ENCODE measurements at places on chromosomes 3 and 15.

GRCh38 chr3:127654374-127654773, 18.4 kb upstream of the ABTB1 start:
- DNase-seq = no peak

GRCh38 chr15:40290918-40291574, 8.2 kb upstream of the ANKRD63 start:
- DNase-seq = no peak

GRCh38 chr15:47682661-47683060, 34.6 kb upstream of the SEMA6D start:
- no peak for DNase-seq

DNA sequence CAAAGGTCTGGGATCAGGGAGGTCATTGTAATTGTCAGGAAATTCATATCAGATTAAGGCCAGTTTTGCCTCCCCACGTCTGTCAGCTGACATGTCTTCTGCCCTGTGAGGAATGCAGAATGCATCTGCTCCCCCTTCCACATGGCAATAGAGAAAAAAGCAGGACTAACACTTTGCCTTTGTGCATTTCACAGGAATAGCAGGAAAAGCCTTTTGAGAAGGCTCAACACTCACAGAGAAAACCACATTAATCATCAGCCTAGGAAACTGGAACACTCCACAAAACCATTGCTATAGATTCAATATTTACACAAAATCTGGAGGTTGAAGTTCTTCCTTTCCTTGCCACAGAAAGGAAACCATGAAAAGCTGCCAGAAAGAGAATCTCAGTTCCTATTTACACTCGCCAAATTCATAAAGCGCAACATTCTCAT, 165.2 kb upstream of the HES1 start:
- DNase-seq = peak; percentile 19

DNA sequence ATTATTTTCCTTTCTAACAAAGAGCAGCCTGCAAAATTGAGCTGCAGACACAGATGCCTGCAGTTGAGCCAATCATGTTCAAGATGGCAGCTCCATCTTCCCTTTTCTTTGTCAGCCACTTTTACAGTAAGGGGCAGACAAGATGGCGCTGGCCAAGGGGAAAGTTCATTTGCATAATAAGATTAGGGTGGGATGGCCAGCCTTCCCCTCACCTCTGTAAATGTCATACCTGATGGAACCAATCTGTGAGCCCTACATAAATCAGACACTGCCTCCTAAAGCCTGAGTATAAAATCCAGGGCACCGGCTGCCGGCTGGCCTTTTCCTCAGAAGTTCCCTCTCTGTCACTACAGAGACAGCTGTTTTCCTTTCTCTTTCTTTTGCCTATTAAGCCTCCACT, 15.8 kb downstream of the PATL2 start:
- no peak for DNase-seq

GRCh38 chr3:196292286-196292923, 4.9 kb upstream of the PCYT1A start:
- peak; percentile 32 for DNase-seq

DNA sequence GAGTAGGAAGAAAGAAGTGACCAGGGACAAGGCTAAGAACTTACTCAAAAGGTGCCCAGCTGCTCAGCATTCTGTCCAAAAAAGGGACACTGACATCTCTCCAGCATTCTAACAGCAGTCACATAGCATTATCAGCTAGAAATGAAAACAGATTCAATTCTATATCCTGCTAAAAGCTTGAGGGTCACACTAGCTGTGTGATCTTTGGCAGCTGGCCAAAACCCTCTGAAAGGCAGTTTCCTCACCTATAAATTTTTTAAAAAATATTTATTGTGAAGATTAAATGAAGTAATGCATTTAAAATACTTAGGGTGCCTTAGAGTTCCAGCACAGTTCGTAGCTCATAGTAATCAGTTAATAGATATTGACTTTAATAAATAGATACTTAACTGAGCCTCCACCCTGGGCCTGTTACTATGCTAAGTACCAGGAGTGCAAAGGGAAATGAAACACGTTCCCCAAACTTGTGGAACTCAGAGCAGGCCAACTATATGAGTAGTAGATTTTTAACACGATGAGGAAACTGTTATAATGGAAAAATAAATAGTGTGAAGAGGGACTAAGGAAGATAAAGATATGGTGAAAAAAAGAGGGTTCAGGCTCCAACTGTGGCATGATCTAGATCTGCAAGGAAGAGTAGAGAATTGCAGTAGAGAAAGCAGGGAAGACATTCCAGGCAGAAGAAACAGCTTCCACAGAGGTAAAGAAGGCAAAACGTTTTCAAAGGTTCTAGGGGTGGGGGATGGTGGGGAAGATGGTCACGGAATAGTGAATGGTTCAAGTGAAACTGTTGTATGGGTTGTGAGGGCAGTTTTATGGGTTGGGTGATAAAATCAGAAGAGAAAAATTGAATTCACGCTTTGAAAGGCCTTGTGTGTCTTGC, 11.4 kb downstream of the CD86 start:
- no peak for DNase-seq

DNA sequence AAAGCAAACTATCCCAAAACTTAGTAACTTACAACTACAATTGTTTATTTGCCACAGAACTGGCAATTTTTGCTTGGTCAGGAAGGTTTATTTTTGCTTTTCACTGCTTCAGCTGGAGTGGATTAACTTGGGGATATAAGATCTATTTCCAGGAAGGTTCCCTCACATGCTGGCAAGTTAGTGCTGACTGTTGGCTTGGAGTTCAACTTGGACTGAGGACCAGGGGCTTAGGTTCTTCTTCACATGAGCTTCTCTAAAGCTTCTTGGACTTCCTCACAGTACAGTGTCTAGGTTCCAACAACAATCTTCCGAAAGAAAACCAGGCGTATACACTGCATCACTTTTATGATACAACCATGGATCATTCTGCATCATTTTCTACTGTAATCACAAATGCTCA, 264.4 kb downstream of the CHL1 start:
- DNase-seq = no peak

DNA sequence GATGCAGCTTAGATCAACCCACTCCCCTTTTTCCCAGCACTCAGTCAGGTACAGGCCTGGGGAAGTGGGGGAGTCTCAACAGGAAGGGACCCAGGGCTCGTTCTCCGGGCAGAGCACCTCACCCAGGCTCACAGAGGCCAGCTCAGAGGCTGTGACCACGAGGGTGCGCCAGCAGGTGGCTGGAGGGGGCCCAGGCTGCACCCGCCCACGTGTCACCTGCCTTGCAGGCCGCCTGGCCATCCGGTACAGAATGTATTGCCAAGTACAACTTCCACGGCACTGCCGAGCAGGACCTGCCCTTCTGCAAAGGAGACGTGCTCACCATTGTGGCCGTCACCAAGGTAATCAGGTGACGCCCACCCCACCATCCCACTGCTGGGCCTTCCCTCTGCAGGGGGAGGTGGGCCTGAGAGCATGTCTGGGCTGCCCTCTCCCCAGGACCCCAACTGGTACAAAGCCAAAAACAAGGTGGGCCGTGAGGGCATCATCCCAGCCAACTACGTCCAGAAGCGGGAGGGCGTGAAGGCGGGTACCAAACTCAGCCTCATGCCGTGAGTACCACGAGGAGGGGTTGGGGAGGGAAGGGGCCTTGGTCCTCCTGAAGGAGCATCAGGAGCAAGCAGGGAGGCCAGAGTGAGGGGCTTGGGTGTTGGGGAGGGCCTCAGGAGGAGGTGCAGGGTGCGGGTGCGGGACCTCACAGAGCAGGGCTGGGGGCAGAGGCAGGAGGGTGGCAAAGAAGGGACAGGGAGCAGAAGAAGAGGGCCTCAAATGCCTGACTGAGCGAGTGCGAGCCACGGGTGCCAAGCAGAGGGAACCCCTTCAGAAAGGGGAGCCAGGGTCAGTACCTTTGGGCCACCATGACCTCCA, 14.0 kb upstream of the LMAN1L start:
- no peak for DNase-seq
